ENCODE measurements at places on chromosomes 12 and 14.

DNA sequence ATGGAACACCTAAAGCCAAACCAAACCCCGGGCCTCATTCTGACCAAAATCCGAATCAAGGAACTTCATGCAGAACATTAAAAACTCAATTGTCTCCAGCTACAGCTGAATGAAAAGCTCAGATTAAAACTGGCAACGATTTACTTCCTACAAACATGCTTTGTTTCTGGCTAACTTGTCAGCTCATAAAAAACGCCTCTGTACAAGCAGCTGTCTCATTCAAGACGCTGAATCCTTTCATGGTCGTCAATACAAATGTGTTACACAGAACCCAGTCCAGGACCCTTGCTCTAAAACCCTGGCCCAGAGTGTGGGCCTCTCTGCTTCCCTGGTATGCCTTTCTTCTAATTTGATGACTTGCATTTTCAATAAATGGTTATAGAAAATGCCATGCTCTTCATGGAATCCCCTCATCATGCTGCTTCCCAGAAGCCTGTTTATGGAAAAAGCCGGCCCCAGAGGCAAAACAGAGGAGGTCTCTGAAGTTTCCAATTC, 183.1 kb downstream of the PHLDA1 start:
- no peak for DNase-seq

DNA sequence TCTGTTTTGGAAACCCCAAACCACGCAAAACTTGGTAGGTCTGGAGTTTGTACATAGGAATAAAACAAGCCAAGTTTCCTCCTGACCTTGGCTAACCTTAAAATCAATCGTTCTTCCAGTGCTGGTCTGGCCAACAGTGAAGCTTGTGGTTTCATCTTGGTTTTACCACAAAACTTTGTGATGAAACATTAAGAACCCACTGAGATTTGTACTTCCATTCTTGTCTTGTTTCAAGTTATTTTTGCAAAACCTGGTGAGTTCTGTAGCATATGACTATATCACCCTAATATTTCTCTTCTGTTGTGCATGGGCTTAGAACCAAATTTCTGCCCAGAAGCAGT, 26.4 kb downstream of the SIX1 start:
- no peak for DNase-seq

DNA sequence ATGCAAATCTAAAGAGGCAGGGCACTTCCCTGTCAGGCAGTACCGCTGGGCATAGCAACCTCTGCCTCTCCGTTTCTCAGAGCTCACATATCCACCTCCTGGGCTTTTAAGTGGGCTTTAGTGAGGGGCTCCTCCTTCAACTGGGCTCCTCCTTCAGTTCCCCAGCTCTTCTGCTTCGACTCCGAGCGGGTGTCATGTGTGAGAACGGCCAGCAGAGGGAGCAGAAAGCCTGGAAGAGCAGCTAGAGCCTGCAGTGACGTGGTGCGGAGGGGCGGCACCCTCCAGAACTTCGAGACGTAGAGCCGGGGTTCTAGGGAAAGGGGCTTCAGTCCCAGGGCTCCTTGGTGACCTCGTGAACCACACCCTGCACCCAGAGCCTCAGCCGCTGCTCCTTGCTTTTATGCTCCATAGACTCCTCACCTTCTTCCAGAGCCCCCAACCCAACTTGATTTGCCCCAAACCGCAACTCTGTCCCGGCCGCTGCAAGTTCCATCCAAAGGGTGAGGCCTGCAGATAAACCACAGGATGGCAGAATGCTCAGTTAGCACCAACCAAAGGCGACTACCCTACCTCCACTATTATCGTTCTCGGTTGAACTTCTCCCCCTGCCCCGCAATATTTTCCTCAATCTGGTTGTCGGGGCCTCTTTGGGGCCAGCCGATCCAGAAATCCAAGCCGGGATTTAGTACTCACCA, 383 bp upstream of the GLI1 start:
- DNase-seq = peak; percentile 95

DNA sequence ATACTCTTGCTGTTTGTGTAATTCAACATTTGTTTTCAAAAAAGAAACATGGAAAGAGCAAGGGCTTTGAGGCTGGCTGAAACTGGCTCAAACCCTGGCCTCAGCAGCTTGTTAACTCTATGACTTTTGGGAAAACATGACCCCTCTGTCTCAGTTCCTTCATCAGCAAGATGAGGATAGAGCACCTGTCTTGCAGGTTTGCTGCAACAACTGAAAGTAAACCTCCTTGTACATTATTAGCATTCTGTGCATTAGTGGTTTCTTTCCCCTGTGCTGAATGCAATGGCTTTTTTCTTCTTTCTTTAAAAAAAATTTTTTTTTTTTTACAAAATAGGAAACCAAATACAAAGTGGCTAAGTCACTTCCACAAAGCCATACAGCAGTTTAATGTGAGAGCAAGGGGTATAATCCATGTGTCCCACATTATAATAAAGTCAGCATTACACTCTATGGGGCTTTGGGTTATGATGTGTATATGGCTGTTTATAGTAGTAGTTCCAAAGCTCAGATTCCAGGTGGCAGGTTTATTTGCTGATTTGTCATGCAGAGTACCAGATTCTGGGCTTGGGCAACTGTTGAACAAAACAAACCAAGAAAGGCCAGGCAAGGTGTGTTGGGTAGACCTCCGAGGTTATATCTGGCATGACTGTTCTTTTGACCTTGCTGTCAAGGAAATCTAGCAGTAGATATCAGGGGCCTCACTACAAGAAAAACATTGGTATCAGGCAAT, 194.5 kb upstream of the CNOT2 start:
- DNase-seq = no peak

GRCh38 chr12:105459760-105460330, 129.4 kb downstream of the C12orf75 start:
- DNase-seq = no peak

- DNase-seq = no peak
Measured at GRCh38 chr12:112199136-112199535, 73.8 kb downstream of the TRAFD1 start.

- no peak for DNase-seq
Measured at GRCh38 chr14:101632520-101632919, 71.2 kb downstream of the DIO3 start.

GRCh38 chr12:7748852-7749251, 1.7 kb upstream of the CLEC4C start:
- no peak for DNase-seq
